ENCODE measurements at places on chromosomes 4 and X.

DNA sequence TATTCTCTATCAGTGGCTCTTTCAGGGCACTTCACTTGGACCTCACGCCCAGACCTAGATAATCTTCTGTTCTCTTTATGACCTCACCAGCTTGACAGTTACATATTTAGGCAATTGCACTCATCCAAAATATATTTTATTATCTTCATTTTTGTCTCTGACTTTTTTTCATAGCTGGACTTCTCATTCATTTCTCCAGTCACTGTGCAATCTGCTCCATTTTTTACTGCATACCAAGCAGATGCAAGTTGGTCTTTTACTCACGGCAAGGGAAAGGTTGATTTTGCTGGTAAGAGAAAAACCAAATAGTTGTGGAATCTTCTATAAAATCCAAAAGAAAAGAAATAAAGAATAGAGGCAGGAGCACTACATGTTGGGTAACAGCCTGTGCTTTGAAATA, 31.7 kb downstream of the MAD2L1 start:
- DNase-seq: no peak

- no peak for DNase-seq
Observed at GRCh38 chrX:43707812-43708548, 51.9 kb downstream of the MAOA start.

- DNase-seq: no peak
Observed at GRCh38 chr4:89222170-89222569, 85.4 kb downstream of the GPRIN3 start.

- DNase-seq: no peak
Observed at GRCh38 chr4:72290737-72291136, 258.9 kb downstream of the NPFFR2 start.

GRCh38 chrX:120137439-120137838, 21.0 kb upstream of the RHOXF2 start:
- no peak for DNase-seq

DNA sequence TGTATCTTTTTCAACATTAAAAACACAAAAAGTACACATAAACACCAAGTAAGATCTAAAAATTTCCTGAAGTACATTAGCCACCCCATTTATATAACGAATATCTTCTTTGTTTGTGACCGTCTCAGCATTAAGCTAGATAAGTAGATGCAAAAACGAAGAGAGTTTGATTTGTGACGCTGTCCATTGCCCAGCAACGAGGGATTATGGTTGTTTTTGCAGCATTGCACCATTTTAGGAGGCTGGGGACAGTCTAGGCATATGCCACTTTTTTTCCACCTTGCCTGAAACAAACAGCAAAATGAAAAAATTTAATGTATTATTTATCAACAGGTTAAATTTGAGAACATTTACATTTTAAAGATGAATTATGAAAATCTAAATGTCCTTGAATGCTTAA, 12.0 kb upstream of the IGSF1 start:
- no peak for DNase-seq

DNA sequence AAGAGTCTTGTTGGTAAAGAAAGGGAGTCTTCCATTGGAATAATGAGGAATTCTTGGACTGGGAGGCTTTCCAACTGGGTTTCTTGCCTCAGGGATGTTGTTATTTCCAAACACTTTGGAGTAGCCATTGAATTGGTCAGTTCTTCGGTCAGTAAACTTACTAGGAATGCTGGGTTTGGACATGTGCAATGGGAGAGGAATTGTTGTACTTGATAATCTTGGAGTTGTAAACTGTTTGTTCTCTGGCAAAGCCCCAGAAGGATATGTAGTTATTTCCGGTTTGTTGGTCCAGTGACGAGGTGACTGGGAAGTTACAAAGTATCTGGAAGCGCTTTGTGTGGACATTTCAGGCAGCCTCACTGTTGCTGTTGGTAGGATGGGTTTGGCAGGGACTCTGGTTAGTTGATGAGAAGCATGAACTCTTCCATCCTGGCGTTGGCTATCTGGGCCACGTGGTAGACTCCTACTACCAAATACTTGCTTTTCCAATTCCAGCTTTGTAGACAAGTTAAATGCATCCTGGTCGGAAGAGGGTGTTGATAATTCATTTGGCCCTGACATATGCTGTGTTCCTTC, 25.9 kb downstream of the MXRA5 start:
- no peak for DNase-seq

DNA sequence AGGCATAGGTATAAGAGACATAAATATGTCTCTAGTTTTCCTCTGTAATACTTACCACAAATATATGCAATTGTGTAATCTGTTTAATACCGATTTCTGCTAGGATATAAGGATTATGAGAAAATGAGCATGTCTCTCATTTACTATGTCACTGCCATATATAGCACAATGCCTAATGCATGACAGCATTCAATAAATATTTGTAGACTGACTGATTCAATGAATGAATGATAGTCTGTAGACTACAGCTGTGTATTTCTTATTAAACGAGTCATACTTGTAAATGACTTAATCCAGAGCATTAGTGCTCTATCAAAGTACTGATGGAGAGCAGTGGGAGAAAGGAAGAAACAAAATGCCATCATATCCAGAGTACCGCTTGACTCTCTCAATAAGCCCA, 175.6 kb downstream of the PPP3CA start:
- DNase-seq: no peak

- no peak for DNase-seq
Observed at GRCh38 chr4:183588169-183588675, 70.8 kb downstream of the RWDD4 start.

- DNase-seq: no peak
Observed at GRCh38 chrX:3940000-3940610, 226.7 kb upstream of the PRKX start.

GRCh38 chrX:48883729-48884128, 13.8 kb downstream of the TIMM17B start:
- no peak for DNase-seq

DNA sequence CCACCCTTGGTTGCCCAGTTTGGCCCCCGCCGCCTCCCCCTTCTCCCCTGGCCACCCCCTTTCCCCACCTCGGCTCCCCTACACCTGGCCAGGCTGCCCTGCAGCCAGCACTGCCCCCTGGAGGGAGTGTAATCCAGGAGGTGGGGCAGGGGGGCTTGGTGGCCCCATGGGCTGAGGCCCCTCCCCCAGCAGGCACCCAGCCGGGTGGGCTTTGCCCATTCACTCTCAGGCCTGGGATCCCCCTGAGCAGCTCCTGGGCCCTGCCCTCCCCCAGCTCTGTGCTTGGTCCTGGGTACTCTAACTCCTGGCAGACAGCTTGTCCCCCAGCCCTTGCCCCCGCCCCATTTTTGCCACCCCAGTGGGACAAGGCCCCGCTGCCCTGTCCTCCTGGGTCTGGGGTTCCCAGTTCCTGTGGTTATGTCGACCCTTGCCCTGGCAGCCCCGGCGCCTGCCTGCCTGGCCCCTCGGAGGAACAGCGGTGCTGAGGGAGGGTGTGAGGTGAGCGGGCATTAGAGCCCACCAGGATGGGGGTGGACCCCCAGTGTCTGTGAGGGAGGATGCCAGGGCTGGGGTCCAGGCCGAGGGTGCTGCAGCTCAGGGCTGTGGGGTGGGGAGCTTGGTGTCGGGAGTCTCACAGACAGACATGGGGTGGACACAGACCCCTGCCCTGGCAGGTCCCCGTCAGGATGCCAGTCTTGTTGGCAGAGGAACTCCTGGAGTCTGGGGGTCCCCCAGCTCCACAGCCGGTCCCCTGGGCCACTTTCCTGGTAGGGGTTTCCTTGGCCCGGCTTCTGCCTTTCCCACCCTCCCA, 10.2 kb downstream of the NAT8L start:
- DNase-seq: no peak

GRCh38 chrX:71638409-71638808, 20.1 kb upstream of the CXCR3 start:
- DNase-seq: no peak
